ENCODE measurements at places on chromosomes 1 and 21.

DNA sequence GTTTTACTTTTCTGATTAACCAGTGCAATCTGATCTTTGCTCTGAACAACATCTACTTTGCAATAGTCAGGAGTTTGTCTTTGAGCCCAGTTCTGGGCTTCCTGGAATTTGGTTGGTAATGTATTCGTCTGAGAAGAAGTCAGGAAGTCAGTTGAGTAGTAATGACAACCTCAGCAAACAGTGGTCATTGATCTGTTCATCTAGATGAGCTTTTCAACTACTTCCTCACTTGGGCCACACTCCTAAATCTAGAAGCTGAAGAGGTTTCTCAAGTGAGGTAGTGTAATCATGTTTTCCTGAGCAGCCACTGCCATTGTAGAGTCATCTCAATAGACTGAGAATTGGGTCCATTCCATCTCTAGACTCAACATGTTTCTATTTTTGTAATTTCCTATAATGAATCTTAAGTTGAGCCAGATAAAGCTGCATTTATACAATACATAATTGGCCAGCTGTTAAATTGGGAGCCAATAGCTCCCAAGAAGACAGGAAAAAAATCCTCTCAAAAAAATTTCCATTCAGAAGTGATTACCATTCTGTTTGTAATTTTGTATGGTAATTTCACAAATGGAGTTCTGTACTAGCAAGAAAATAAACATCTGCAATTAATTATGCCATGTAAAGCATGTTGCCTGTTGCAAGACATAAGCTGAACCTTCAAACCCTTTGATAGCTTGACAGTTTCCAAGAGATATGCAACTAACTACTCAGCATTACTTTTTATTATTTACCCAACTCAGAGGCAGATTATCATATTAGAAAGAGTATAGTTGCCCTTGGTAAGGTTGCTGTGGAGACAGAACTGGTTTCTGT is 49.6 kb downstream of the WDR64 start:
- DNase-seq = no peak

DNA sequence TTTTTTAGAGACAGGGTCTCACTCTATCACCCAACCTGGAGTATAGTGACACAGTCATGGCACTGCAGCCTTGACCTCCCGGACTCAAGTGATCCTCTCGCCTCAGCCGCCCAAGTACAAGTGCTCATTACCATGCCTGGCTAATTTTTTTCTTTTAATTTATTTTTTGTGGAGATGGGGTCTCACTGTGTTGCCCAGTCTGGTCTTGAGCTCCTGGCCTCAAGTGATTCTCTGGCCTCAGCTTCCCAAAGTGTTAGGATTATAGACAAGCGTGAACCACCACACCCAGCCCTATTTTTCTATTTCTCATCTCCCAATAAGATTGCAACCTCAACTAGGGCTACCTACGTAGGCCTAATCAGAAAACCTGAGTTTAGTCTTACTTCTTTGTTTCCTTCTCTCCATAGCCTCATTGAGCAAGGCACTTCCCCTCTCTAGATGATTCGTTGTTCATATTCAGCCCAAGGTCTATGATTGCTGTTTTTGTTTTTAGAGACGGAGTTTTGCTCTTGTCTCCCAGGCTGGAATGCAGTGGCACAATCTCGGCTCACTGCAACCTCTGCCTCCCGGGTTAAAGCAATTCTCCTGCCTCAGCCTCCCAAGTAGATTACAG is 1.1 kb upstream of the KPNA6 start:
- no peak for DNase-seq

DNA sequence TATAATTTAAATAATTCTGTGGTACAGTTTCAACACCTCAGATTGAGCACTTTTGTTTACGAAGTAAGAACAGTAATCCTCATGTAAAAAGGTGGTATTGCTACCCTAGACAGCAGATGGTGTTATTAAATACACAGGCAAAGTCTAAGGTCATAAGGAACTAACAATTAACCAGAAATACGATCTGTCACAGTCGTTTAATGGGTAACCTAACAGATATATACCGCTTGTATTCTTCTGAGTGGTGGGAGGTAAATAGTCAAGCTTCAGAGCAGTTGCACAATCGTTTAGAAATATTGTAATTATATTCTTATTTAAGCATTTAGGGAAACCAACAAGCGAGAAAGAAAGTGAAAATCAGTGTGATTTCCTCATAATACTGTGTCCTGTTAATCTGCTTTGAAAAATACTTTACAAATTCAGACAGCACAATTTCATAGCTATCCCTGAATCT is 9.8 kb upstream of the IRF2BP2 start:
- no peak for DNase-seq

GRCh38 chr21:42417533-42417932 is 13.8 kb downstream of the UBASH3A start:
- no peak for DNase-seq

DNA sequence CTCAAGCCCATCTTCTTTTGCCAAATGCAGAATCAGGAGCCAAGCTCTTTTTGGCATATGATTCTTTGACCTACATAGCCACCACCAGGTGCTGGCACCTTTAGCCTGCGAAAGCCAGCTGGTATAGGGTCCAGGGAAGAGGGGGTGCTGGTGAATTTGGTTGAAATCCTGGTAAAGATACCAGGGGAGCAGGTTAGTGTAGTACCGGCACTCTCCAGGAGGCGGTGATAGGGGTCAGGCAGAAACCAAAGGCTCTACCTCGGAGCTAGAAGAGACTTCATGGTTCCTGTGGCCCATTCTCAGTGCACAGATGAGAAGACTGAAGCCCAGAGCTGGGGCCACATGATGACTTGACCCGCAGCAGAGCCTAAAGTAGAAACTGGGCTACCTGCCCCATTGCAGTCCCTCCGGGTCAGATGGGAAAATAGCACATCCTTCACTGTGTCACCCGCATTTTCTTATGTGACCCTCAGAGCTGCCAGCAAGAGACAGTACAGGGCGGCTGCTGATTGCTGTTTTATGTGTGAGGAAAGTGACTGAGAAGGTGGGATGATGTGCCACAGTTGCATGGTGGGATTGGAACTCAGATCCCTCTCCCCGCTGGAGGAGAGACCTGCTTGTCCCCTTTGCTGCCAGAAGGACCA is 36.0 kb upstream of the IL19 start:
- peak; percentile 43 for DNase-seq

DNA sequence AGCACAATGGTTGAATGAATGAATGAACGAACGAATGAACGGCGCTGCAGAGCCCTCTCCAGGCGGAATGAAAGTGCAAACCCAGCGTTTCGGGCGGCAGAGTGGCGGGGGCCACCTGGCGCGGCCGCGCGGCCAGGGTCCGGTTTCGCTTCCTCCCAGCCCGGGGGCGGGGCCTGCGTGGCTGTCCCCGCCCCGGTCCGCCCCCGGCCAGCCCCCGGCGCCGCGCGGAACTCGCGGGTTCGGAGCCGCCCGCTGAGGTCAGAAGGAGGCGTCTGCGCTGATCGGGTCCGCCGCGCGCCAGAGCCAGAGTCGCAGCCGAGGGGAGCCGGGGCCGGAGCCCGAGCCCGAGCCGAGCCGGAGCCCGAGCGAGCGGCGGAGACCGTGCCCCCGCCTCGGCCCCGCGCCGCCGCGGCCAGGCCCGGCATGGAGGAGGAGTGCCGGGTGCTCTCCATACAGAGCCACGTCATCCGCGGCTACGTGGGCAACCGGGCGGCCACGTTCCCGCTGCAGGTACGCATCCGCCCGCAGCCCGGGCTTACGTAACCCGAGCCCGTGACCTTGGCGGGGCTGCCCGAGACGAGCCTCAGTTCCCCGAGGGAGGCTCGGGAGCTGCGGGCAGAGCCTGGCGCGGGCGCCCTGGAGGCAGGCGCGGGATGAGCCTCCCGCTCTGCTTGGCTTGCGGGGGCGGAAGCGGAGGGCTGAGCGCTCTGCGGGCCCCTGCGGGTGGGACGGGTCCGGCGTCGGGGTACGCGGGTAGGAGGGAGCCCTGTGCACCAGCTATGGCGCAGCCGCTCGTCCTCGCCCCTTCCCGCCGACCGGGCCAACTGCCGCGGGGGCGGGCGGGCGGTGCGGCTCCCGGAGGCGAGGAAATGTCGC is at the start of gene PDXK:
TSS of gene PDXK (plus strand) at position 258 of the 876 bp plus-strand sequence. CDS start at position 424, 166 bp downstream.
- DNase-seq = peak; percentile 79

DNA sequence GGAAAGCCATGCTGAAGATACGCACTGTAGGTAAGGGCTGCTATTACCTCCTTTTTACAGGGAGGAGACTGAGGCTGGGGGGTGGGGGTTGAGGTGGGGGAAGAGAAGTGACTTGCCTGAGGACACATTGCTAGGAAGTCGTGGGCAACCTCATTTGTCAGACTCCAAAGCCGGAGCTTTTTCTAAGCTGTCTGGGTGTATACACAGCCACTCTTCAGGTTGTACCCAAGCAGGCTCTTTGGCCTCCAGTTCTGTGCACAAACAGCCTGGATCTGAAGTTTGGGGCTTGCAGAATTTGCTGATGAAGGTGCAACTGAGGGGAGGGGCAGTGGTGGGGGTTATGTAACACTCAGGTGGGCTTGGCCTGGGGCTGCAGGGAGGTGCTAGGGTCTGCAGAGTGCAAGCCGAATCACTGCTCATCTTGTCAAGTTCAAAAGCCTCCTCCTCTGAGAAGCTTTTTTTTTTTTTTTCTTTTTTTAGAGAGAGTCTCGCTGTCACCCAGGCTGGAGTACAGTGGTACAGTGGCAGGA is 16.9 kb downstream of the TINAGL1 start:
- DNase-seq = no peak

All from retina (tissue), 1 donor.